Cortex of kidney (tissue), 1 donor: ENCODE measurements at places on chromosomes 7 and 10.

GRCh38 chr7:143117395-143117794 is 14.5 kb upstream of the PIP start:
- DNase-seq = no peak

DNA sequence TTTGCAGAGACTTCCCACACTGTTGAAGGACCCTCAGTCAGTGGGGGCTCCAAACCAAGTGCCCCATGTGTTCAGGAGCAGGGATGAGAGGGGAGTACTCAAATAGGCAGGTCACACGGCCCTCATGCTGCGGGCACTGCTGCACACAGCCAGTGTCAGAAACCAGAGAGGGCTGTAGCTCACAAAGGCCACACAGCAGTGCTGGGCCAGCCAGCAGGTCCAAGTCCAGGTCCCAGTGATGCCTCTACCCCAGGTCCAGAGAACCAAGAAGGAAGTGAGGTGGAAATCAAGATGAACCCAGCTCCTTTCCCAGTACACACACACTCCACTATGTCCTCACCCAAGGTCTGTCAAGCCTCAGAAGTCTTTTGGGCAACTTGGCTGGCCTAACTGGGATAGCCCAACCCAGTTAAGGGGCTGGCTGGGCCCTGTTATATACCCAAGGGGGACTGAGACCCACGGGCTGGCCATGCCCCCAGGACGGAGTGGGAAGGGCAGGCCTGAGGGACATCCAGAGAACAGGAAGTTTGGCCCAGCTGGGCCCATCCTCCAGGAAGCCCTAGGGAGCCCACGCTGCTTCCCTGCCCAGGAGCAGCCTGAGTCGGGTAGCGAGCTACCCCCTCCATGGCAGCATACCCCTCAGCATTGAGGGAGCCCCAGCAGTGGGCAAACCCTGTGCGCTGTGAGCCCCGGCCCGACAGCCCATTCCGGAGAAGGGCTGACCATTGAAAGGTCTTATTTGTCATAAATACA is 24.3 kb downstream of the GRID1 start:
- DNase-seq = no peak

GRCh38 chr7:114793155-114793845 is 128.6 kb upstream of the MDFIC start:
- no peak for DNase-seq

- DNase-seq = no peak
Measured at GRCh38 chr10:90930070-90930837, 9.4 kb upstream of the ANKRD1 start.

DNA sequence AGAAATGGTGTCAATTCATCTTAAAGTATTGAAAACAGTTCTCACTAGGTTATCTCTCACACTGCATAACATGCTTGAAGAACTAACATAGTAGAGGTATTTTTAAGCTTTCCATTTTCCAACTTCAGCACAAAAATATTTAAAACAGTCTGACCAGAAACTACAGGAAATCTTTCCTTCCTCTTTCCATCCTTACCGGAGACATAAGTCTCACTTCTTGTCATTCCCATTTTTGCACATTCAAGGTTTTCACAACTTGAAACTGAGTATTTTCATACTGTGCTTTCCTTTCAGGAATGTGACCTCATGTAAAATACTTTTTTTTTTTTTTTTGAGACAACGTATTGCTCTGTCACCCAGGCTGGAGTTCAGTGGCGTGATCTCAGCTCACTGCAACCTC is 45.2 kb downstream of the ARHGAP12 start:
- DNase-seq = no peak

GRCh38 chr10:22042557-22043326 is 39.2 kb upstream of the DNAJC1 start:
- no peak for DNase-seq

- DNase-seq = no peak
Measured at GRCh38 chr10:35607475-35608327, 2.6 kb downstream of the GJD4 start.

- DNase-seq = no peak
Measured at GRCh38 chr10:43648095-43648397, 635 bp downstream of the ZNF32 start.

GRCh38 chr7:2185715-2186114 is 47.0 kb downstream of the MAD1L1 start:
- no peak for DNase-seq

DNA sequence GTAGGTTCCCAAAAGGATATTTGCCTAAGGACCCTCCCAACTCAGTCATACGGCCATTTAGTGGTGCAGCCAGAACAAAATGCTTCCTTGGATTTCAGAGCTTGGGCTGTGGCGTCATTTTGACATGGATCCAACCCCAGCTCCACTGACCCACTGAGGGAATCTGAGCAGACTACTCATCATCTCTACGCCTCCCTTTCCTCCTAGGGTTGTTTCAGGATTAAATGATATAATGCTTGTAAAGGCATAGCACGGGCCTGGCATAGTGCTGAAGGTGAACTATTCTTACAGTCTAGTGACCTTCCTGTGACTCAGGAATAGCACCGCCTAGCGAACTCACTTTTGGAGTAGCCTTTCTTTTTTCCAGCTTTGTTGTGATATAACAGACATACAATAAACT is 70.3 kb upstream of the LOXL4 start:
- DNase-seq = no peak

DNA sequence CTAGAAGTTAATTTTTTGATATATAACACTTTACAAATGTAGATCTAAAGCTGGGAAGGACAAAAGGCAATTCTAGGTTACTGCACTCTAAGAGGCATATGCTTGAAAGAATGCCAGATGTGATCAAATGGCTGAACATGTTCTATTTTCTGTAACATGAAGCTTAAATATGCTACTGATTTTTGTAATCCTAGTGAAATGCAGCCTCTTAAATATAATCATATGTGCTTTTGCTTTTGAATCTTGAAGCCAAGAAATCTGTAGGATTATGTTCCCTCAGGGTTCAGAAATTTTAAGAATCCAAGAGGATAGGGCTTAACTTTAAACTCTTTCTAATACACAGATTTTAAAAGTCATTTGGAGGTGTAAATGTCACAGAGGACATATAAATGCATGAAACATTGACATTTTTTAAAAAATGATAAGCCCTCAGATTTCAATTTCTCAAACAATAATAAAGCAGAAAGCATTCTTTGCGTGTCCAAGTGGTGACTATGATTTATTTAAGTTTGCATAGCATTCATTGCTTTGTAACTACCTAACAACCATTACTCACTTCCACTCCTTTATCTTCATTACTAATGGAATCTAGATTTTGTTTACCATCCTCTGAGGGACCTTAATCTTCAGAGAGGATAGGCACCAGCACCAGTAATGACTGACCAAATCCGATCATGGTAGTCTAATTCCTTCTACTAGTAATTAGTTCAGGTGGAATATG is 170.4 kb downstream of the MAGI2 start:
- no peak for DNase-seq

DNA sequence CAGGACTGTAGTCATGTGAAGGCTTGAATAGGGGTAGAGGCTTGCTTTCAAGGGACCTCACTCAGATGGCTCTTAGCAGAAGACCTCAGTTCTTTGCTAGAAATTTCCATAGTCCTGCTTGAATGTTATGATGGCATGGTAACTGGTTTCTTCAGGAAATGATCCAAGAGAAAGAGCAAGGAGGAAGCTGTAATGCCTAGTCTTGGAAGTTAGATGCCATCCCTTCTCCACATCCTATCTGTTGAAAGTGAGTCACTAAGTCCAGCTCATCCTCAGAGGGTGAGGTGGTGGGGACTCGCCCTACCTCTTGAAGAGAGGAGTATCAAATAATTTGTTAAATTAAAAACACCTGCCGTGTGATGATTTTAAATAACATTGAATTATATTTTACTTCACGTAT is 4.6 kb downstream of the MGAM start:
- no peak for DNase-seq

DNA sequence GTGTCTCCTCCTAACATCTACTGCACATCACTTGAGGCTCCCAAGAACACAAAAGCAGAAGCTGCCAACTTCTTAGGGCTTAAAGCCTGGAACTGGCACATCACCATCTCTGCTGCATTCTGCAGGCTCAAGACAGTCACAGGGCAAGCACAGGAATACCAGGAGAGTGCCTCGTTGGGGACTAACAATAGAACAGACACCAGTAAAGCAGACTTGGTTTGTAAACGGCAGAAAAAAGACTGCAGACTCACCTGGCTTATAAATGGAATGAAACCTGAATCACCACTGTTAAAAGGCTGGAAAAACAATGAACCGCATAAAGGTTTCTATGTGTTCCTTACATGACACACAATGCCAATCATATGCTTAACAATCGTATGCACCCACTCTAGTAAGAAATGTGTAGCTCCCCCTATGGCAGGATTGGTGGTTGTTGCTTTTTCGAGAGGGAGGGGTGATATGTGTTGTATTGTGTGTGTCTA is 12.8 kb downstream of the RHEB start:
- no peak for DNase-seq

DNA sequence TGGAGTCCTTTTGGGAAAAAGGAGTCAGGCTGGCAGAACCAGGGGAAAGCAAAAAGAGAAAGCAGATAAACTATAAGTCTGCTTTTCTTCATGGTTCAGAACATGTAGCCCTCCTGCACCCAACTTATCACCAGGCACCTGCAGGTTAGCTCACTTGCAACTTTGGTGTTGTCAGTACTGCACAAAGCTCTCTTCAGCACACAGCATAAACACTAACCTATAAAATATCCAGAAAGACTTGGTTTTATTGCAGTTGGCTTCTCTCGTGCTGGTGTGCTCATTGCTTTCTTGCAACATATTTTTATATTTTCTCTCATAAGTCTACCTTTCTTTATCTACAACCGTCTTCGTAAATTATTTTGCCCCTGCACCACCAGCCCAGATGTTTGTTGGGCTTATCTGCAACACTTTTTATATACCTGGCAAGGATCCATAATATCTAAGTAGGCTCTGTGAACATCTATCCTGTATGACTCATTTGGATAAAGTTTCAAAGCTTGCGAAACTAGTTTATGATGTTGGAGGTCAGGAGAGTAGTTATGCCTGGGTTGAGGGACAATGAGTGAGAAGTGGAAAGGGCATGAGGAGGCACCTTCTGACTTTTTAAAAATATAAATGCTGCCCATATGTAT is 164.6 kb downstream of the ANKRD30A start:
- DNase-seq = no peak

DNA sequence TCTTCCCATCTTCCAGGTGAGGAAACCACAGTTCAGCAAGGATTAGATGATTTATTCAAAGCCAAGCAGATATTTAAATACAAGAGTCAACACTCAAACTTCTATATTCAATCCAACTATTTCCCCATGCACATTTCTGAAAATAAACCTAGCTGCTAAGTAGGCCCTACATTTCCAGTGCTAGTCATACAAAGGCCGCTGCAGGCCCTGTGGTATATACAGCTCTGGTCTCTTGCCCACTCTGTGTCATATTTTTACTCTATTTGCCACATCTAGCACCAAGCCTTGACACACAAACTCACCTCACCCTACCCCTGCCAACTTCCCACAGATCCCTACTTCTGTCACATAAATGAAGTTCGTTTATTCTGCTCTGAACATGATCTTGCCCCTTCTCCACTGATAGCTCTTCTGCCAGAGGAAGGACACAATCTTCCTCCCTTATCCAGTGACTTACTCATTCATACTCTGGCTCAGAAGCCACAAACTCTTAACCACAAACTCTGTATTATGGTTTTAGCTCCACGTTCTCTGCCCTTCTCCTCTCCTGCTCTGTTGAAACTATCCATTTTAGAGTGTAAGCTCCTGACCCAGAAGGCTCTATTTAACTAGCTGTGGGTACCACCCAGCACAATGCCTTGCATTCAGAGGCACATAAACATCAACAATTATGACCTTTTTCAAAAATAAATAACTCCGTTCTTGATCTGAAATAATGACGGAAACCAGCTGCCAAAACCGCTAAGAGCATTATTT is 180.7 kb downstream of the CPEB3 start:
- DNase-seq = no peak

DNA sequence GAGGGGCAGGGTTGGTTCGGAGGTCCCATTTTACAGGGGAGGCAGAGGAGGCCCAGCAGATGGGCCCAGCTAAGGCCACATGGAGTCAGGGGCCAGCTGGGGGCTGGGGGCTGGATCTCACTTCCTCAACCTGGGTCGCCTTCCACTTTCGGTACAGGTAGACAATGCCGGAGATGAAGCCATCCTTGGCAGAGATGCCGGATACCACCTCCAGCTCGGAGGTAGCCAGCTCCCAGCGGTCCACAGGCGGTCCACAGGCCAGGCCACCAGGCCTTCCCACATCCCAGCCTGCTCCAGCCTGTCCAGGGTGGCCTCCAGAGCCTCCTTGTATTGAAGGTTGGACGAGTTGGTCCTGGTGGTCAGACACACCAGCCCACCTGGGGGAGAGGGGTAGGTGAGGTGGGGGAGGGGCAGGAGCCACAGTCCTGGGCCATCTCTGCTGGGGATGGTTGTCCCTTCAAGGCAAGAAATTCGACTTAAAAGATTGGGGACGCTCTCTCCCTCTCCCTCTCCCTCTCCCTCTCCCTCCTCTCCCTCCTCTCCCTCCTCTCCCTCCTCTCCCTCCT is 3.9 kb downstream of the CLDN4 start:
- DNase-seq = no peak

DNA sequence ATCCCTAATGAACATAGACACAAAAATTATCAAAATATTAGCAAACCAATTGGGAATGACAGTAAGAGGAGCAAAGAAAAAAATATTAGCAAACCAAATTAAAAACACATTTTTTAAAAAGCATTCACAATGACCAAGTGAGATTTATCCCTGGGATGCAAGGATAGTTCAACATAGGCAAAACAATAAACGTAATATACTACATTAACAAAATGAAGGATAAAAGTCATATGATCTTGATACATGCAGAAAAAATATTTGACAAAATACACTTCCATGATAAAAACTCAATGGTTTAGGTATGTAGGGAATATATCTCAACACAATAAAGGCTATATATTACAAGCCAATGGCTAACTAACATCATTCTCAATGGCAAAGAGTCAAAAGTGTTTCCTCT is 83.3 kb downstream of the CRPPA start:
- DNase-seq = no peak

GRCh38 chr7:2134740-2135139 is 98.0 kb downstream of the MAD1L1 start:
- DNase-seq = no peak

GRCh38 chr10:43216931-43217562 is 49.8 kb downstream of the RASGEF1A start:
- DNase-seq = no peak

GRCh38 chr10:79137300-79137756 is 68.6 kb downstream of the ZMIZ1 start:
- no peak for DNase-seq

- no peak for DNase-seq
Measured at GRCh38 chr7:25851332-25852210, 300.4 kb upstream of the NFE2L3 start.

GRCh38 chr7:157274991-157275427 is 61.8 kb upstream of the DNAJB6 start:
- no peak for DNase-seq

DNA sequence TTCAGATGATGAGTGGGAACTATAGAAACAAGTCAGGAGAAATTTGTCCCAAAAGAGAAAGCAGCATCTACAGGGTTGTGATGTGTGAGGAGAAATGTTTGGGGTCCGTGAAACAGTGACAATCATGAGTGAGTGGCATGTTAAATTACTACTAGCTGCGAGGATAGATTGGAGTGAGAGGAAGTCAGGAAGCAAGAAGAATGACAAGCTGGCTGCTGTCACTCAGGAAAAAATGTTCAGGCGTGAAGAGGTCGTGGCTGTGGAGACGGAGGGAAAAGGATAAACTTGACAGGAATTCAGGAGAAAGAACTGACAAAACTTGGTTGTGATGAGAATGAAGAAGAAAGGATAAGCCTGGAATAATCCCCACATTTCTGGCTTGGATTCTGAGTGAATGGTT is 5.1 kb upstream of the ITPRID1 start:
- DNase-seq = no peak

GRCh38 chr10:105807935-105808587 is 1167.0 kb downstream of the SORCS3 start:
- no peak for DNase-seq
